Tibial artery (tissue), 4 donors: ENCODE measurements at places on chromosomes 2 and 18.

DNA sequence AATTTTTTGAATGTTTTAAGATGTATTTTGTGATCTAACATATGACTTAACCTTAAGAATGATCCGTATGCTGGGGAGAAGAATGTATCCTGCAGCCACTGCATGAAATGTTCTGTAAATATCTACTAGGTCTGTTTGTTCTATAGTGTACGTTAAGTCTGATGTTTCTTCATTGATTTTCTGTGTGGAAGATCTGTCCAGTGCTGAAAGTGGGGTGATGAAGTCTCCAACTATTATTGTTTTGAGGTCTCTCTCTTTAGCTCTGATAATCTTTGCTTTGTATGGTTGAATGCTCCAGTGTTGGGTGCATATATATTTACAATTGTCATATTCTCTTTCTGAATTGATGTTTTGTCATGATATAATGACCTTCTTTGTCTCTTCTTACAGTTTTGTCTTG, 82.5 kb upstream of the LHCGR start:
- no peaks in the 10 kb centered on the region for H3K27me3 ChIP-seq
- H3K27ac ChIP-seq: no peak overlapping the region
- DNase-seq: no peak

DNA sequence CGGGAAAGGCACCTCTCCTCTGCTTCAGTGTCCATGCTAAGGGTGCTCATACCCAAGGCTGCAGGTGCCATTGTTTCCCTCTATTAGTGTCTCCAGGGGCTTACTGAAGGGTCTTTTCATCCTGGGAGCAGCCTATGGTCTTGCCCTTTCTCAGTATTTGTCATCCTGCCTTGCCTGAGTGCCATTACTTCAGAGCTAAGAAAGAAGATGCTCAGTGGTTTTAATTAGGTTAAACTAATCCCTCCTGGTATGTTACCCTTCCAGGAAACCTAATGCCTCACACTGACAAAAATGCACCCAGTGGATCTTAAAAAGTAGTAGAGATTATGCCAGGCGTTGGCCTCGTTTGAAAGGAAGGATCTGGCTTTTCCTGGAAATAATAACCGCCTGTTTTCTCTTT, 151.4 kb downstream of the LRRTM1 start:
- no peak overlapping the region for H3K27ac ChIP-seq
- DNase-seq: no peak
- H3K4me3 ChIP-seq: no peak overlapping the region
- no peaks in the 10 kb centered on the region for H3K27me3 ChIP-seq
- no peaks in the 10 kb centered on the region for H3K36me3 ChIP-seq

DNA sequence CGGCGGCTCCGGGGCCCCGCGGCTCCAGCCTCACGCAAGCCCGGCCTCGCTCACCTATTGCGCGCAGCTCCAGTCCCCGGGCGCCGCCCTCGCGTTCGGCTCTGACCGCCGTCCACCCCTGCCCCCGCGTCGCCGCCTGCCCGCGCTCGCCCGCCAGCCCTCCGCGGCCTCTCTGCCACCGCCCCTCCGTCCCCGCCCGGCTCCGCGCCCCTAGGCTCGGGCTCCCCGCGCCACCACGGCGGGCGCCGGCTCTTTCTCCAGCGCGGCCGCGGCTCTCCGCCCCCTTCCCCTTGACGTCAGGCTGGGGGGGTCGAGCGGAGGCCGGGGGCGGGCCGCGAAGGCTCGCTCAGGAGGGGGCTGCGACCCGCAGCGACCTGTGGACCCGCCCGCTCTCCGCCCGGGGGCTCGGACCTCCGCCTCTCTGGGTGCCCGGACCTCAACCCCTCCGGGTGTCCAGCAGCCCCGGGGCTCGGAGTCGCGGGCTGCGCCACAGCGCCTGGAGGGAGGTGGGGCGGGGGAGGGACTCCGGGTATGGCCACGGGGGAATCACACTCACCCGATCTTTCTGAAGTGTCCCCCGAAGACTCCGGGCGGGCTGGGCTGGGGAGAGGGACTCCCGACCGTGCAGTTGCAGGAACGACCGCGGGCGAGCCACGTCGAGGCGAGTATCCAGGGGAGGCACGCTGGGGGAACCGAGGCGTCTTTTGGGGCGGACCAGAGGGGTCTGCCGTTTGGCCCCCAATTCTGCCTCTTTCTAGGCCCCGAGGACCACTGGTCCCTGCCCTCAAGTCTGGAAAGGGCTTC, at the start of gene SEMA4C:
SEMA4C (minus strand) TSS at position 259 of the 804 bp plus-strand sequence. CDS start 2,194 bp downstream, outside the sequence.
- peak; percentile 68 for DNase-seq
- H3K4me1 ChIP-seq: peaks cover 59% of the 10 kb centered on the region
- peak within 1 kb of the TSS; percentile 100 for H3K27ac ChIP-seq
- peak within 1 kb of the TSS; percentile 98 for H3K4me3 ChIP-seq

DNA sequence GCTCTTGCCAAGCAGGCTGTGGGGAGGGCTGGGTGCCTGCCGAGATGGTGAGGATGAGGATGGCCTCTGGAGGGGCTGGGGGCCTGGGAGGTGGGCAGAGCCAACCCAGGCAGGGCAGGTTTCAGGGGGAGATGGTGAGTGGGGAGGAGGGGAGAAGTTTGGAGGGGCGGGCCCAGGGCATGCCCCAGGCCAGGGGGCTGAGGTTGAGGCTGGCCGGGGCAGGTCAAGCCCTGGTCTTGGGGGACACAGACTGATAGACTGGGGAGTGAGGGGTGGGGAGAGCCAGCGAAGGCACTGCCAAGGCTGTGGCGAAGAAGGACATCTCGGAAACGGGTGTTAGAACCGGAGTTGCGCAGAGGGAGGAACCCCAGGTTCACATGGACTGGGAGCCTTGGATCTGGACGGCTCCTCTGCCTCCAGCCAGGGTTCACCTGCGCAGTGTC, 12.6 kb downstream of the CAPN10 start:
- peak; percentile 58 for DNase-seq
- H3K27ac ChIP-seq: no peak overlapping the region
- peaks cover 60% of the 10 kb centered on the region for H3K36me3 ChIP-seq
- no peaks in the 10 kb centered on the region for H3K27me3 ChIP-seq
- H3K4me3 ChIP-seq: no peak overlapping the region

GRCh38 chr18:9735238-9735637, 27.1 kb downstream of the RAB31 start:
- H3K36me3 ChIP-seq: peaks cover 17% of the 10 kb centered on the region
- H3K27me3 ChIP-seq: no peaks in the 10 kb centered on the region

DNA sequence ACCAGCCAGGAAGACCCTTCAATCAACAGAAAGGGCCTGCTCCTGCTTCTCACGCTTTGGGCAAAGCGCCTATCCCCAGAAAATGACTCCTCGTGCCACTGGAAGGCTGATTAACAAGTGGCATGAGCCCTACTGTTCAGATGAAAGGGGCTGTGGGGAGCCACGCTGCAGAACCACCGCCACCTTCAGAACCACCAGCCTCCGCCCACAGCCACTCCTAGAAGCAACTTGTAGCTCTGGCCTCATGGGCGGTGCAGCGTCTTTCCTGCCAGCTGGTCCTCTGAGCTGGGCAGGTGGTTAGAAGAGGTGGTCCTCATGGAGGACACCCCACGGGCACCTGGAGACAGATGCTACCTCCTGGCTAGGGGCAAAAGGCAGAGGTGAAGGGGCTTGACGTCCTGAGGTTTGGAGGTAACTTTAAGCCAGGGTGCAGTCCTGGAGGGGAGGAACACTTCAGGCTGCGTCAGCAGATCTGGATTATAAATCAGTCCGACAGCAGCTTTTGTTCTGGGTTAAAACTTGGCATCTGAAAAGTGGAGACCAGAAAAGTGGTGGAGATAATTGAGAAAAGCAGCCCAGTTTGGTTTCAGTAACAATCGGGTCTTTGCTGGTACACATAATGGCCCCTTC, 861 bp upstream of the SEMA4C start:
- H3K27ac ChIP-seq: peak overlapping the region; percentile 100
- H3K36me3 ChIP-seq: peaks cover 1% of the 10 kb centered on the region
- peaks cover 37% of the 10 kb centered on the region for H3K4me1 ChIP-seq
- DNase-seq: peak; percentile 61
- peak overlapping the region; percentile 97 for H3K4me3 ChIP-seq
